ENCODE measurements at places on chromosomes 12 and 14.

- DNase-seq = no peak
Measured at GRCh38 chr14:88856786-88857366, 32.4 kb downstream of the TTC8 start.

DNA sequence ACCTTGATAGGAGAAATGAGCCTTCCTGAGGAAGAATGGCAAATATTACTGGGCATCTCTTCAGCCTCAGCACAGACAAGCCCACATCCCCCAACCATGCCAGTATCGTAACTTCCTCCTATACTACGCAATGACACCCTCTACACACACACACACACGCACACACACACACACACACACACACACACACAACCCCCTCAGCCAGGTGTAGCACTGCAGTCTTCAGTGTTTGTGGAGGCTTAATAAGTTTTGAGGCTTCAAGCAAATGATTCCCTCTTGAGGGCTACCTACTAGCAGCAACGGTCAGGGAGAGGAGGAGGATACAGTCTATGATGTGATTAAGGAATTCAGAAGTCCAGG is 1.6 kb downstream of the DGKA start:
- DNase-seq = peak; percentile 6

DNA sequence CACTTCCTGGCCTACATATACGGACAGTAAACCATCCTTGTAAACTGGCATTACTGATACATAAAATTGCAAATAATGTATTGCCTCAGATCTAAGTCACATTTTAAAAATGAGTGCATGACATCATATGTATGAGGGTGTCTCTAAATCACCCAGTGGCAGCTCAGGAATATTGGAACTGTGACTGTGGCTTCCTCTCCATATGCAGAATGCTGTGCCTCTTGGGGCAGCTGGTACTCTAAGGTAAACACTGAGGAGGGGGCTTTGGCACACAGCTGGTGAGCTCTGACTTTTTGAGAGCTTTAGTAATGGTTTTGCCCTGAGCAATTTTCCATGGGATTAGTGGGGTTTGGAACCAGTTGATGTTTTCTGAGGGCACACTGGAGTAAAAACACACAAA is 263.7 kb downstream of the BMP4 start:
- peak; percentile 36 for DNase-seq

DNA sequence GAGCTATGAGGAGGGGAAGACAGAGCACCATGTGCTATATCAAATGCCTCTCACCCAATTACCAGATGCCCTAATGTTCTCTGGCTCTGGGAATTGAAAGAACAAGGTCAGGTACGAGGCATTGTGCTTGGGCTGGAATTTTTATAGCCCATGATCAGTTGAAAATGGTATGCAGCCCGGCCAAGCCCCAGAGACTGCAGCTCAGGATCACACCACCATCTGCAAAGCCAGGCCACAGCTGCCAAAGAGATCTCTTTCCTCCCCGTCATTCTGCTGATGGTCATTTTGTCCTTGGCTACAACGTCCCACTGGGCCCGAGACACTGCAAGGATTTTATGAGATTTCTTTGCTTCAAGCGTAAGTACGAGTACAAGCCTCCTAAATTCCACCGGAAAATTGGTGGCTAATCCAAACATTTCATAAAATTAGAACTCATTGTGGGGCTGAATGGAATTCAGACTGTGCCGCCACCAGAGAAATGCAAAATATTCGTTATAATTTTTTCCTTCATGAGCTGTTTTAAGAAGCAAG is 15.1 kb downstream of the NUAK1 start:
- DNase-seq = no peak

GRCh38 chr12:94714378-94715114 is 64.2 kb upstream of the TMCC3 start:
- no peak for DNase-seq

GRCh38 chr14:99734406-99735051 is 50.4 kb downstream of the CYP46A1 start:
- DNase-seq = peak; percentile 12

DNA sequence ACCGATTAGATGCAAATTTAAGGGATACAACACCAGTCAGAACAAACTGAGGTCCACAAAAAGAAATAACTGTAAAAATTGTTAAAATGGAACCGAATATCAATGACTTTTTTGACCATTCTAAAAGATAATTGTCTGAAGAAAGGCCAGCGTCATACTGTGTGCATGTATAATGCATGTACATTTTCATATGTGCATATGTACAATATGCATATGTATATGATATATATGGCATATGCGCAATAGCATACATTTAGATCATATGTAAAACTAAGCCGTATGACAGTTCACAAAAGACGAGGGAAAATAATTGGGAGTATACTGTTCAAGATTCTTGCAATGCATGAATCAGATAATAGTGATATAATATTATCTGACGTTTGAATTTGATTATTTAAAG is 475.8 kb upstream of the TMEM132C start:
- DNase-seq = no peak

DNA sequence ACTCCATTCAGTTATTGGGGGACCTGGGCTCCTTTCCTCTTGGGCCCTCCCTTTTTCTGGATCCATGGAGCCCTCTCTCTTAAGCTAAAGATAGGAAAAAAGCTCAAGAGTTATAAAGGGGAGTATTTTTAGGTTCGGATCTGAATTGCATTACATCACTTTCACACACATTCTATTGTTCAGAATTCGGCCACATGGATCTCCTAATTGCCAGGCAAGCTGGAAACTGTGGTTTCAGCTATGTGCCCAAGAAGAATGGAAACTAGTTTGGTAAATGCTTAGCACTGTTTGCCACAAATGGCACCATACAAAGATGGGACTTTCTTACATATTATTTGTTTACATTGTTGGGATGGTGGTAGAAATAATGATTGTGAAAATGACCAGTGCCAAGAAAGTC is 145.6 kb downstream of the LRIG3 start:
- no peak for DNase-seq

- DNase-seq = no peak
Measured at GRCh38 chr12:132300789-132301722, 28.3 kb downstream of the GALNT9 start.

DNA sequence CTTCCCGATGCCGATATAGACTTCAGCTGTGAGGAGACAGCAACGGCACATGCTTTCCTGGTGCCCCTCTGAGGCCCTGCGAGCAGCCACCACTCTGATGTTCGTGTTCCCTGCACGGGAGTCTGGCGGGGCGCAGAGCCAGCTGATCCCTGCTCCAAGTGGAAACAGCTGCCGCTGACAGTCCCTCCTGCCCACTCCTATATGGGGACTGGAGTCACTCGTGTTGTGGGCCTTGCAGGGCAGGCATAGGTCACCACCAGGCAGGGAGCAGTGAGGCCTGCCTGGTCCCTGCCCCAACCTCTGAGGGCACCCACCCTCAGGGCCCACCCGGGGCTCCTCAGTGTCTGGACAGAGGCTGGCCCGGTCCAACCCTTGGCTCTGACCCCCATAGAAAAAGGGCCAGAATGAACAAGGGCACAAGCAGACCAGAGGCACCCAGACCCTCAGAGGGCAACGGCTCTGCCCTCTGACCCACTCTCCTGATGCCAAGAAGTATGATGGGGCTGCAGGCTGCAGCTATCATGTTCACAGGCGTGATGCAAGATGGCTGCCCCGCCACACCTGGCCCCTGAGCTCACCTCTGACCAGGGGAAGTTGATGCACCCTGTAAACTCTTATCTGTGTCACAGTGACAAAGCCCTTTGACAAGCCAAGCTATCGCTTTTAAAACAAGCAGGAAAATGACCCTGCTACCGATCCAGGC is 181.6 kb downstream of the CALM1 start:
- DNase-seq = no peak

- DNase-seq = no peak
Measured at GRCh38 chr12:30286345-30286926, 409.2 kb downstream of the IPO8 start.

DNA sequence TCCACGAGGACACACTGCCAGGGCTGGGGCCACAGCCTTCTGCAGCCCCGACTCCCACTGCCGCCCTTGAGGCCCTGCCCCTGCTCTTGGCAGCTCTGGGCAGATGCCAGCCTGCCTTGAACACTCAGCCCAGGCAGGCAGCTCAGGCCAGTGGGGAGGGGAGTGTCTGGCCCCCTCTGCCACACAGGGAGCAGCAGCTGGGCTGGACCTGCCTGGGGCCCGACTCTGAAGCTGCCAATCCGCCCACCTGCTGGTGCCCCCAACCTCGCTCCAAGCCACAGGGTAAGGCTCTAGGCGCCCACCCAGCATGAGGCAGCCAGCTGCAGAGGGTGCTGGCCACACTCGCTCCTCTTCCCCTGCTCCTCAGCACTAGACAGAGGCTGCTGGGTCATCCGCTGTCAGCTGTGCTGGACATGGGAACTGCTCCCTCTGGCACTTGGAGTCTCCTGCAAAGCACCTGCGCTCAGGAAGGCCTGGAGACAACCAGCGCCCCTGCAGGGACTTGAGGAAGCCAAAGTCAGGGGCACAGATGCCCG is 24.6 kb upstream of the NUDT14 start:
- peak; percentile 34 for DNase-seq

GRCh38 chr12:59181196-59181777 is 261.0 kb upstream of the LRIG3 start:
- DNase-seq = no peak

- DNase-seq = no peak
Measured at GRCh38 chr12:106873983-106874382, 81.7 kb upstream of the TMEM263 start.

GRCh38 chr14:94542111-94542810 is 19.0 kb upstream of the SERPINA4 start:
- no peak for DNase-seq

- DNase-seq = no peak
Measured at GRCh38 chr12:6274231-6275221, 36.0 kb upstream of the PLEKHG6 start.

DNA sequence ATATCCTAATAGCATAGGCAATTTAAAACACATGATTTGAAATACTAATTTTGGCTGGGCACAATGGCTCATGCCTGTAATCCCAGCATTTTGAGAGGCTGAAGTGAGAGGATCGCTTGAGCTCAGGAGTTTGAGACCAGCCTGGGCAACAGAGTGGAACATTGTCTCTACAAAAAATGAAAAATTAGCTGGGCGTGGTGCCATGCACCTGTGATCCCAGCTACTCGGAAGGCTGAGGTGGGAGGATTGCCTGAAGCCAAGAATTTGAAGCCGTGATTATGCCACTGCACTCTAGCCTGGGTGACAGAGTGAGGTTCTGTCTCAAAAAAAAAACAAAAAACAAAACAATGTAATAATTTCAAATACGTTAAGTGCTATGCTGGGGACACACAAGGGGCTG is 83.3 kb downstream of the SSPN start:
- no peak for DNase-seq

DNA sequence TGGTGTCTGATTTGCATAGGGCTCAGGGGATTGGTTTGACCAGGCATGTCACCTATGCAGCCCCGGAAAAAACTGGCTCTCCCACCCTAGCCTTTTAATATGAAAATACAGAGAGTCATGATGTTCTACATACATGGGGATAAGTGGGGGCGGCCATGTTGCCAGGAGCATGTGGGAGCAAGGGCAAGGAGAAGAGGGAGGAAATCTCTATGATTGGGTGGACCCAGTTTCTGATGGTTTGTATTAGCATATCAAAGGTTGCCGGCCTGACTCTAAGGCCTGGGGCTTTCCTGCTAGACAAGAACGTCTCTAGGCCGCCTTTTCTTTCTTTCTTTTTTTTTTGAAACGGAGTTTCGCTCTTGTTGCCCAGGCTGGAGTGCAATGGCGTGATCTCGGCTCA is 123.4 kb upstream of the CPSF6 start:
- no peak for DNase-seq

DNA sequence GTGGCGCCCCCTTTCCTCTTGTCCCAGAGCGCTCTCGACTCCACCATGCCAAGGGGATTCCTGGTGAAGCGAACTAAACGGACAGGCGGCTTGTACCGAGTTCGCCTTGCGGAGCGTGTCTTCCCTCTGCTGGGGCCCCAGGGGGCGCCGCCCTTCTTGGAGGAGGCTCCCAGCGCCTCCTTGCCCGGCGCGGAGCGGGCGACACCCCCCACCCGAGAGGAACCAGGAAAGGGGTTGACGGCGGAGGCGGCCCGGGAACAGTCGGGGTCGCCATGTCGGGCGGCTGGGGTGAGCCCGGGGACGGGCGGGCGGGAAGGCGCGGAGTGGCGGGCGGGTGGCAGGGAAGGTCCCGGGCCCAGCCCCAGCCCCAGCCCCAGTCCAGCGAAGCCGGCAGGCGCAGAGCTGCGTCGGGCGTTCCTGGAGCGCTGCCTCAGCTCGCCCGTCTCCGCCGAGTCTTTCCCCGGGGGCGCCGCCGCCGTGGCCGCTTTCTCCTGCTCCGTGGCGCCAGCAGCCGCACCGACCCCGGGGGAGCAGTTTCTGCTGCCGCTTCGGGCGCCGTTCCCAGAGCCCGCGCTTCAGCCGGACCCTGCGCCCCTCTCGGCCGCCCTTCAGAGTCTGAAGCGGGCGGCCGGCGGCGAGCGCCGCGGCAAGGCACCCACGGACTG is 376 bp downstream of the INSM2 start:
- DNase-seq = peak; percentile 59

GRCh38 chr12:85089792-85090191 is 53.6 kb downstream of the LRRIQ1 start:
- no peak for DNase-seq

DNA sequence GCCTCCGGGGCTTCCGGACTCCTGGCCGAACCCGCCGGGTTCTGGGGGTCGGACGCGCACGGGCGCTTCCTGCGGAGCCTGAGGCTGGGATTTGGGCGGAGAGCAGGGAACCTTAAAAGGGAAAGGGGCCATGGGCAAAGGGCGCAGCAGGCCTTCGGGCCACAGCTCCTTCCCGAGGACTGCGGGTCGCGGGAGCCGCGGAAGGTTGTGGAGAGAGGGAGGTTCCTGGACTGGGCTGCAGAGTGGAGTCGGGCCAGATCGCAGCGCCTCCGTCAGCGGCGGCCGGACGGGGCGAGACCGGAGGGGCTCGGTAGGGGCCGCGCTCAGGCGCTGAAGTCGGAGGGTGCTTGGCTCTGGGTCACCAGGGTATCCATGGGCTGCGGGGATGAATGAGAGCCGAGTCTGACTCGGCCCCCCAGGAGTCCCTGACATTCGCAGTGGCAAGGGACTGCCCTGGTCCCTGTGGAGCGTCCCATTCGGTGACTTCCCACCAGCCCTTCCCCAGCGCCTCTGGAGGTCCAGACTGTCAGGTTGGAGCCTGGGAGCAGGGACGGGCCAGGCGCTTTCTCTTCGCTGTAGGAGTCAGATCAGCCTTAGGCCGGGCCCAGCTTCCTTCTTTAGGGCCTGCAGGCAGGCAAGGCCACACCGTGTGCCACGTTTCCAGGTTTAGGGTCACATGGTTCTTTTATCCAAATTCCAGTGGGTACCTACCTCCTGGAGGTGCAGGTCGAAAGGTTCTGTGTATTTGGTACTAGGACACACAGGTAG is 938 bp upstream of the SLC25A29 start:
- DNase-seq = peak; percentile 66
